NCI-H1417 treated with DMSO at 0.1 percent for 48 hours (cell line): ENCODE measurements at places on chromosomes 12 and 14.

DNA sequence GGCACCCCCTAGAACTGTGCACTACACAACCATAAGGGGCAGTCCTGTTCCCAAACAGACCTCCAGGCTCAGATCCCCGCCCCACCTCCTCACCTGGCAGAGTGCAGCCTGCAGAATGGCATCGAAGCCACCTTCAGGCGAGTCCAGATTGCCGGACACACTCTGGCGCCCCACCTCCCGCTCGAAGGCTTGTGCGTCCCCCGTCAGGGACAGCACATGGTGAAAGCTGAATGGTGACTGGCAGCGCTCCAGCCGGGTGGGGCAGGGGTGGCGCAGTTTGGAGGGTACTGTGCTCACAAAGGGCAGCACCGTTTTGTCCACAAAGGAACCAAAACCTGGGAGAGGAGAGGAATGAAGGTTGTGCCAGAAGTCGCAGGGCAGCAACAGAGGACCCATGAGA lies 10.6 kb downstream of the ITGB7 start:
- DNase-seq = no peak

- DNase-seq = no peak
Measured at GRCh38 chr12:74563927-74564326, 26.3 kb downstream of the ATXN7L3B start.

GRCh38 chr14:94177806-94178205 lies 3.7 kb downstream of the PPP4R4 start:
- DNase-seq = no peak

GRCh38 chr14:22926316-22926715 lies 2.9 kb downstream of the PRMT5 start:
- no peak for DNase-seq

GRCh38 chr14:84087986-84088531 lies 1441.9 kb upstream of the FLRT2 start:
- no peak for DNase-seq

DNA sequence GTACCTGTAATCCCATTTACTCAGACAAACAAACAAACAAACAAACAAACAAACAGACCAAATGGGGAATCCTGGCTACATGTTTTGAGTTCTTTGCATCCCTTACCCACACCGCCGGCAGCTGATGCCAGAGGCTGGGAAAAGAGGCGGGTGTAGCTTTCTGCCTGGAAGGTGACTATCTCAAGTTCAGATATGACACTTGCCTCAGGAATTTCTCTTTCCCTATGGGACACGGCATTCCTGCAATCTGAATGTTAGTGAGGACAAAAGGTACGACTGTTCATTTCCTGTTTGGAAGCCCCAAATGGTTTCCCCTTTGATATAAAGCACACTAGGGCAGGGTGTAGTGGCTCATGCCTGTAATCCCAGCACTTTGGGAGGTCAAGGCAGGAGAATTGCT lies 2.9 kb downstream of the MYL2 start:
- no peak for DNase-seq

DNA sequence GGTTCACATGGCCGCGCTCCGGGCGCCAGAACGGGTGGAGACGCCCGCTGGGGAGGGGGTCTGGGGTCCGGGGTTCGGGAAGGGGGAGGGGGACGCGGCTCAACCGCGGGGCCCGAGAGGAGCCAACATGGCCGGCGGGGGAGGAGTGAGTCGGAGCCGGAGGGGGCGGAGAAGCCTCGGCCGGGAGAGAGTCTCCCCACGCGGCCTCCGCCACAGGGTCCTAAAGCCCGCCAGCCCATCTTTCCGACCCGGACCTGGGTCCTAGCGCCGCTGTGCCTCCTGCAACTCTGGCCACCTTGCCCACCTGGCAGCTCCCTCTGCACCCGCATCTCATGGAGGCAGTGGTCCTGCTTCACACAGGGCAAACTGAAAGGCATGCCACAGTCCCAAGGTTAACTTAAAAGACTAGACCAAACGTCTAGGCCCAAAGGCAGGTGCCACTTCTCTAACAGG lies at the start of gene BAZ2A:
BAZ2A (minus strand) TSS at position 147 of the 453 bp plus-strand sequence. CDS start 12,796 bp downstream, outside the sequence.
- DNase-seq = peak; percentile 5

GRCh38 chr12:92124689-92125029 lies 21.0 kb downstream of the BTG1 start:
- DNase-seq = no peak

- no peak for DNase-seq
Measured at GRCh38 chr12:88985631-88986030, 366.7 kb downstream of the DUSP6 start.

GRCh38 chr12:29012673-29013072 lies 136.4 kb upstream of the FAR2 start:
- DNase-seq = no peak

GRCh38 chr12:112900298-112901145 lies 6.2 kb upstream of the OAS1 start:
- DNase-seq = no peak

DNA sequence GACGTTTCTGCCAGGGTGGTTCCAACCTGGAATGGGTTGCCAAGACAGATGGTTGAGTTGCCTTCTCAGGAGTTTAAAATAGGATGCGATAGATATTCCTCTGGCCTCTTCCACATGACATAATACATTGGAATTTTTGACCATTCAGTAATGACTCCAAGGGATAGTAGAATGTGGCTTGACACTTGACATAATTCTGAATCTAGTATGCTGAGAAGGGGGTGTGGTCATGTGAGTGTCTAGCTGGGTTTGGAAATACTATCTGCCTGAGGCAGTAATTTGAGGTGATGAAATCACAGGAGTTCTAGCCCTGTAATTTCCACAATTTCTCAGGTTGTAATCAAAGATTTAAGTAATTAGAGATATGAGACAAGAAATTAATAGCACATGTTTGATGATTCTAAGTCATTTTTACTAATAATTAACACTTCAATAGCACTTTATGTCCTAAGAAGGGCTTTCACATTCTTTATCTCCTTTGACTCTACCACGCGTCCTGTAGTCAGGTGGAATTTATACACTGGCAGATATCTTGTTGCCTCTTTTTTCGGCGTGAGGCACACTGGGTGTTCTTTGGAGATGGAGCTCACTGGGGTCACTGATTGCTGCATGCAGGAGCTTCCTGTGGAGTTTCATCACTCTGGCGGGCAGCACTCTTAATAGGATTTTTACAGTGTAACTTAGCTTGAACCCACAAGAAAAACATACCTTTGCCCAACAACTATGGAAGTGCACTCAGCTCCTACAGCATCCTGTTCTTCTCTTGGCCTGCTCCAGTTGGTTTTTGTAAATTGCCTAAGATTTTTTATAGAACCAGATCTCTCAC lies 3.2 kb upstream of the AMIGO2 start:
- no peak for DNase-seq

DNA sequence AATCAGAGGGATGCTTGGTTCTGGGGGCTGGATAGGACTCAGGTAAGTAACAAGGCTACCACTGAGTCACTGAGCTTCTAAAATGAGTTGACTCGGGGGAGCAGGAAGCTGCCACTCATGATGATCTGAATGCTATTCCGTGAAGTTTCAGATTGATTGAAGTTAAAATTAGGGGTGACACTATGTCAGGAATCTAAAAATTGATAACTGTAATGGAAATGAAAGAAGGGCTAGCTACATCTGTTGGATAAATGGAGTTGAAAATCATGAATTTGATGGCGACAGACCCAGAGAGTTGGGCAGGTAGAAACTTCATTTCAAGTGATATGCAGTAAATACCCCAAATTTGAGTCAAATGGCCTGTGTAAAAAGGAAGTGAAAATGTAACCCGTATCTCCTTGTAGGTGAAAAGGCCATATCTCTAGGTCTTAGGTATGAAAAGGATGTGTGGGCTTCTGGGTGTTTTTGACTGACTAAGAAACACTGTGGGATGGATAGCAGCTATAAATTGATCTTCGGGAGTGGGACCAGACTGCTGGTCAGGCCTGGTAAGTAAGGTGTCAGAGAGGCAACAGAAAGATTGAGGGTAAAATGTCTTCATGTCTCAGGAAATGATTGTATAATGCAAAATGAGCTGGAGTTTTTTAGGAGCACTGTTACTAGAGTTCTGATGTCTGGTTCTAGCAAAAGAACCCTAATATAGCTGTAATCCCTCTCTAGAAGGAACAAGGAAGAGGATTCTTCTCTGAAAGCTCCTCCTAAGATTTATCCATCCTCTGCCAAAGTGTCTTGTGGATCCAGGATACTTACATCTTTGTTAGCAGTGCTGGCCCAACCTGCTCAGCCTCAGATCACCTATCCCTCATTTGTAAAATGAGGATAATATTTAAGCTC lies 57.3 kb downstream of the DAD1 start:
- no peak for DNase-seq

GRCh38 chr12:10065241-10065640 lies 33.5 kb downstream of the CLEC1A start:
- DNase-seq = no peak

GRCh38 chr14:60189923-60190840 lies 25.0 kb upstream of the DHRS7 start:
- DNase-seq = no peak

DNA sequence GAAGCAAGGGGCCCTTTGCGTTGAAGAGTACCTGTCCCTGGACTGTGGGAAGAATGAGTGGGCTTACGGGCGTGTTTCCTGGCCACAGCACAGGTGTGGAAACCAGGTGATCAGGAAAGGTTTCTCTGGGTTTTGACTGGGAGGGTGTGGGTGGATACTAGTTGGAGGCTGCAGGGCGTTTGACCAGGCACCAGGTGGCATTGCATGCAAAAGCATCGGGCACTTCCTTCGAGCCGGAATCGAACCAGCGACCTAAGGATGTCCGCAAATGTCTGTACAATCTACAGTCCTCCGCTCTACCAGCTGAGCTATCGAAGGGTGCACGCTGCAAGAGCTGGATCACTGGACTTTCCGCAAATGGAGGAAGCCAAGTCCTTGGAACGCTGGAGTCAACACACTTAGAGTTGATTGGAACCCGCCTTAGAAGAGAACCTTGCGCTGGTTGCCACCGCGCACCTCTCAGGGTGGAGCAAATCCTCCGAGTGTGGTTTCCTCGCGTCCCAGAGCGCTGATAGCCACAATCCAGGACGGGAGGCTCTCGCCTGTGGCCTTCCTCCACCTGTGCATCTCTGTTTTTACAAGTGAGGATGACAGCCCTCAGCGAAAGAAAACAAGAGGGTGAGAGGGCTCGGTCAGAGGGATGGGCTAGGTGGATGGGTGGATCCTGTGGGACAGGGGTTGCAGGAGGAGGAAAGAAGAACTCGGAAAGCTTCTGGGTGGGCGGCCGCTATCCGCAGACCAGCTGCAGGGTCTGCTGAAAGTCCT lies 21.2 kb upstream of the RNASE4 start:
- no peak for DNase-seq

DNA sequence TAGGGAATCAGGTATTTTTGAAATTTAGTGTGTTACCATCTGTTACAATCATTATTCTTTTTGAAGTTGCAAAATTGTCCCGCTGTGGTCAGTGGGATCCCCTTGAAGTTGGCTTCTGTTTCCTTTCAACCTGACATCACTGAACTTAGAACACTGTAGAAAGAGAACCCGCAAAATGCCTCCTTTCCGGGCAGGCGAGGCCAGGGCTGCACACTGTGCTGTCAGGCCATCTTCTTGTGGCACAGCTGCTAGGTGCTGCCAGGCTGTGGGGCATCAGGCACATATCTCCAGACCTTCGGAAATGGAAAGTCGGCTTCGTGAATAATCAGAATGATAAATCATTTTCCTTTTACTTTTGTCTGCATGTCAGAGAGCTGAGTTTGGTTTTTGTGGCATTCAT lies 103.5 kb downstream of the GLT1D1 start:
- no peak for DNase-seq

DNA sequence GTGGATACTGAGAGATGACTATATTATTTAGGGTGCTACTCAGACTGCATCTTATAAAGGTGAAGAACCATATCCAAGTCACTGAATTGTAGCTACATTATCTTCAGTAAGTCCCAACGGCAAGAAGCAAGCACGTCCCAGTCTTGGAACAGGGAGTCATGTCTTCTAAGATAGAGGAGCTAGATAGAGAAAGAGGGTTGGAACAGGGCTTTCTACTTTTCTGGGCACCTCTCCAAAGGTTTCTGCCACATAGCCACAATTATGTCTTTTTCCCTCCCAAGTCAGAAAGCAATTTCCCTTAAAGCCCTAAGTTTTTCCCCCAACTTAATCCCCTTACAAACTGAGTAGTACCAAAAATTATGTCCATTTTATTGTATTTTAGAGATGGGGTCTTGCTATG lies 22.4 kb downstream of the MAPK1IP1L start:
- DNase-seq = no peak

GRCh38 chr12:15919418-15919817 lies 8.3 kb downstream of the DERA start:
- DNase-seq = no peak

DNA sequence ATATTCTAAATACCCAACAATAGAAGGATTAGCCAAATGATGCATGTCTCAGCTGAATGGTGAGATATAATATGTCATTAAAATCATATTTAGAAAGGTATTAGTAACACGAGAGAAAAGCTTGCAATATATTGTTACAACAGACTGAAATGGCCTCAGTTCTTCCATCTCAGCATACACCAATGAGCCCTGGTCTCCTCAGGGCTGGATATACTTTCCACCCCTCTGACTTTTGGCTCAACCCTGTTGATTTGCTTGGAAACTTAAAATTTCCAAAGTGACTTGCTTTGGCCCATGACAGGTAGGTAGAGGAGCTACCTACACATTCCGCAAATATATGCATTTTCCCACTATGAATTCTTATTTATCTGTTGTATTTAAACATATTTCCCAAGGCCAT lies 908.1 kb upstream of the TMEM132C start:
- DNase-seq = no peak

DNA sequence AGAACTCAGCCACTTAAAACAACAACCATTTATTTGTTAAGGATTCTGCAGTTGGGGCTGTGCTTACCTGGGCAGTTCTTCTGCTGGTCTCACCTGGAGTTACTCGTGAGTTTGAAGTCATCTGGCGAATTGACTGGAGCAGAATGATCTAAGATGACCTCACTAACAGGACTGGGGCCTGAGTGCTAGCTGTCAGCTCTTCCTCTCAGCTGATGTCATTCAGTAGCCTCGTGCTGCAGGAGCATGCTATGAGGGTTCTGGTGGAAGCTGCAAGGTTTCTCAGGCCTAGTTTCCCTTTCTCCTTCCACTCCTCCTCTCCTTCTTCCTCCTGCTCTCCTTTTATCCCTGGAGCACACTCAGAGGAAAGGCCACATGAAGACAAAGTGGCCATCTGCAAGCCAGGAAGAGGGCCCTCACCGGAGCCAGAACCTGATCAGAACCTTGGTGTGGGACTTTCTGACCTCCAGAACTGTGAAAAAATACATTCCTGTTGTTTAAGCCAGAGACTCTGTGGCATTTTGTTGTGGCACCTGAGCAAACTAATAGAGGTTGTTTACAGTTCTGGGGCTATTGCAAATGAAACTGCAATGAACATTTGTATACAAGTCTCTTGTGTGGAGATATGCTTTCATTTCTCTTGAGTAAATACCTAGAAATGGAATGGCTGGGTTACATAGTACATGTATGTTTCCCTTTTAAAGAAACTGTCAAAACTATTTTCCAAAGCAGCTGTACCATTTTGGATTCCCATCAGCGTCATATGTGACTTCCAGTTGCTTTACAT lies 21.9 kb upstream of the MAP3K9 start:
- no peak for DNase-seq

- DNase-seq = peak; percentile 93
Measured at GRCh38 chr12:45727301-45727979, 2.1 kb upstream of the ARID2 start.

GRCh38 chr12:18387706-18388105 lies 126.4 kb downstream of the PIK3C2G start:
- DNase-seq = no peak
